ENCODE measurements at places on chromosomes 5 and 9. TPM values are rescaled to one million over a fixed set of nuclear protein-coding genes. Genes with fewer than 3 reads are reported as not detected.
A peak's percentile ranks its signal among the peaks of the same experiment; 100 is the strongest.

Gene TXNDC8
- total RNA-seq: not detected

Gene FBP2
- not detected for total RNA-seq

Gene PCDHB16
- not detected for total RNA-seq

DNA sequence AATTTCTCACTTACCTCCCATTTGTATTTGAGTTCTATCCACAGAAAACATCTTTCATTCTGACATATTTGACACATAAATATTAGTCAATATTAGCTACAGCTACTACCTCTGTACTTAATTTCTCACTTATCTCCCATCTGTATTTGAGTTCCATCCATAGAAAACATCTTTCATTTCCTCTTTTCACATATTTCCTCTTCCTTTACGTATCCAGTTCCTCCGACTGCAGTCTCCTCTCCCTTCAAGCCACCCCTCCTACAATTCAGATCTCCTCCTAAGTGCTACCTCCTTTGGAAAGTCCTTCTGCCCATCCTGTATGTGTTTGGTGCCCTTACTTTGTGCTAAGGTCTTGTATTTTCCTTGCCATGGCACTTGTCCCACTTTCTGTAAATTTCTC, 1.6 kb downstream of the SREK1IP1 start:
- DNase-seq: no peak

Gene OR1J2
- not detected for total RNA-seq

DNA sequence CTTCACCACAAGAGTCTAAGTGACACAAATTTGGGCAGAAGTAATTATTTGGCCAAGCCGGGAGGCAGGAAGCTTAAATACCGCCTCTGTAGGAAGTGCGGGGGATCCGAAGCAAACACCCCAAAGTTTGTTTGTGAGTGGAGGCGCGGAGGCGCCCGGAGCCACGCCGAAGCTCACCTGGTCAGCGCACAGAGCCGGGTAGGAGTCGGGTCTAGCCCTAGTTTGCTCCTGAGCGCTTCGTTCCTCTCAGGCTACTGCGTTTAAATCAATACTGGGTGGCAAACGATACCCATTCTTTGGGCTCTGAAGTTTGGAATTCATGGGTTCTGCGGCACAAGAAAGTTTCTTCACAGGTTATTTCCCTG, 855 bp downstream of the MCC start:
- DNase-seq: no peak

Gene PPP3R2
- not detected for total RNA-seq

- peak; percentile 25 for DNase-seq
Observed at GRCh38 chr5:132751444-132751843, 4.2 kb downstream of the CCNI2 start.

GRCh38 chr5:37054391-37054790, 177.8 kb downstream of the NIPBL start:
- DNase-seq: no peak

Gene SERINC5
- 22.0 TPM for total RNA-seq

GRCh38 chr9:124797343-124798103, 20.6 kb downstream of the OLFML2A start:
- DNase-seq: no peak

- DNase-seq: no peak
Observed at GRCh38 chr9:133513214-133514100, 11.3 kb downstream of the MYMK start.

GRCh38 chr9:134814598-134815215, 65.9 kb upstream of the FCN2 start:
- DNase-seq: no peak

- DNase-seq: no peak
Observed at GRCh38 chr5:75681125-75681830, 36.0 kb downstream of the POC5 start.

DNA sequence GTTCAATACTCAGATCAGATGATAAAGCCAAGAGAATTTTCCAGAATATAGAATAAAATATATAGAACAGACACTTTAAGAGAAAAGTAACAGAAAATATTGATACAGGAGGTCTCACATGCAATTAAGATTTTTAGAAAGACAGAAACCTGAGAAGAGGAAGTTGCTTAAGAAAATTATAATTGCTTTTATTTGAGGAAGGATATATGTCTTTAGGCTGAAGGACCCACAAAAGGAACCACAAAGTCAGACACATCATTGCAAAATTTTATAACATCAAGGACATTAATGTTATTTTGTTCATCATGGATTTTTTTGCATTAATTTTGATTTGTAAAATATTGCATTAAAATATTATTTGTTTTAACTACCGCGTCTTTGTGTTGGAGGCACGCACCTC, 141.5 kb downstream of the FSTL4 start:
- no peak for DNase-seq

Gene SCGB3A1
- 1.7 TPM for total RNA-seq

DNA sequence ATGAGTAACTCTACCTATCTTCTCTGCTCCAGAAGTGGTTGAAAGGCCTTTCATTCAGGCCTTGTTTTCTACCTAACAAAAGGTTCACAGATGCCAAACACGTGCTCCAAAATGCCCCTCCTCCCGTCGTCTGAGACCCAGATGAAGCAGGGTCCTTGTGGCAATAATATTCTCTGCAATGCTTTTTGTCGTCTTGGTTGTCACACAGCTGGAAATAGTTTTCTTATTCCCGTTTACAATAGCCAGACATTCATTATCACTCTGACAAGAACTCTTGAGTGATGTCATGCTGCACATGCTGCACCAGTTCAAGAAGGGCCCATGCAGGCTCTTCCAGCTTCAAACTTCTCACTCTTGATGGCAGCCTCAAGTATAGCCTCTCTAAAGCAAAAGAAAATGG, 7.8 kb downstream of the LPAR1 start:
- no peak for DNase-seq

DNA sequence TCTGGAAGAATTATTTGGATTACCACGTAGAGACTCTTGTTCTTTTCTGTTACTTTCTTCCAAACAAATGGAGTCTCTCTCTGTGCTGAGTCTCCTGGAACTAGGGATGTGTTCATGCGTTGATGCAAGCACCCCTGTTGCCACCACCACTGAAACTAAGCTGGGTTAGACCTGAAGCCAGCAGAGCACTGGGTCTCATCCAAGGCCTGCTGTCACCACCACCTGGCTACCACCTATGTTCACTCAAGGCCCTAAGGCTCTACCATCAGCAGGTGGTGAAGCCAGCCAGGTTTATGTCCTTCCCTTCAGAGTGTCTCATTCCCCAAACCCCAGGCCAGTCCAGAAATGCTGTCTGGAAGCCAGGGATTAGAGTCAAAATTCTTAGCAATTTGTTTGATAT, 13.3 kb downstream of the RIC1 start:
- DNase-seq: no peak

DNA sequence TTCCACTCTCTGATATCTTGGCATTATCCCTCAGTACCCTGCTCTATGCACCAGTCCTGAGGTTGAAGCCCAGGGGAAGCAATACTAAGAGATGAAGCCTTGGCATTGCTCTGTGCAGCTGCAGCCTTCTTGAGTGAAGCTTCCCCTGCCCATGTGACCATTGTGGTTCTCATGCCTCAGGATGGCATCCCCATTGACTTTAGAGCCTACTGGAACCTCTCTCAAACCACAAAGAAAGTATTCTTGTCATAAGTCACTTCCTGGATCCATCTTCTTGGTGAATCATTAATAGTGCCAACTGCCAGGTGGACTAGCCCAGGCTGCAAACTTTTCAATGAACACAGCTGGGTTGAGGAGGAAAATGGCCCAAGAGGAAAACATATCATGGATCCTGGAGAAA, 283.9 kb upstream of the RFX3 start:
- DNase-seq: no peak

Gene SLC1A1
- total RNA-seq: 0.10 TPM

DNA sequence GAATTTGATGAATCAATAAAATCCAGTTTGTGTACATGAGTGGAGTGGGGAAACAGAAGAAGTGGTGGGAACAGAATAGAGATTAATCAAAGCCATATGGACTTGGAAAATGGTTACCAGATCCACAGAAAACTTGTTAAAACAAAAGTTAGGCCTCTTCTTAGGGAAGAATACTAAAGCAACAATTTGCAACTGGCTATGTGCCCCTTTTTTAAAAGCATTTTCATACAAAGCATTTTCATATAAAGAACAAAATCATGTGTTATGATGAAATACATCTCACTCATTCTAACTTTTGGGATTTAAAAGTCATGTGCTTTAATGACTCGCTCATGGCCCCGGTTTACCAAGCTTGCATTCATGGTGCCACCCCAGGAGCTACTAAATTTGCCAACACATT, 276.9 kb downstream of the EFNA5 start:
- DNase-seq: no peak

Gene RGMB
- 4.9 TPM for total RNA-seq

DNA sequence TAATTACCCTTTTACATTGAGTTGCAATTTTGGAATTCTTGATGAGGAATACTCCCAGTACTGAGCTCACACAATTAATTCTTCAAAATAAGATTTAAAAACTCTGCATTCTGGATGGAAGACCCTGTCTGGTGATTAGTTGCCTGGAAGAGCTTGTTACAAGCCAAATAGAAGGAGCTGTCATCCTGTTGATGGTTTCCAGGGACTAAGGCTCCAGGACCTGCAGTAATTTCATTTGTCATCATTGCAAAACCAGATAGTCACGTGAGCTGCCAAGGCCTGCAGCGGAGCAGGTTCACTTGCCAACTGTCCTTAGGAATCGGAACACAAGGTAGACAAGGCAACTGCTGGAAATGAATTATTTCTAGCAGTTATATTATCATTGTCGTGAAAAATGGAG, 597.7 kb downstream of the CCDC171 start:
- DNase-seq: no peak

Data from activated naive CD8-positive, alpha-beta T cell treated with anti-CD3 and anti-CD28 coated beads for 36 hours (primary cell).